Stimulated activated CD4-positive, alpha-beta T cell treated with anti-CD3 and anti-CD28 coated beads, Interleukin-1b, Interleukin-23, amount 100 ng/mL, for 1 hour (primary cell): ENCODE measurements at places on chromosomes 1 and 21.

- no peak for DNase-seq
These were observed 35.2 kb downstream of the HIVEP3 start for GRCh38 chr1:41883507-41883906.

DNA sequence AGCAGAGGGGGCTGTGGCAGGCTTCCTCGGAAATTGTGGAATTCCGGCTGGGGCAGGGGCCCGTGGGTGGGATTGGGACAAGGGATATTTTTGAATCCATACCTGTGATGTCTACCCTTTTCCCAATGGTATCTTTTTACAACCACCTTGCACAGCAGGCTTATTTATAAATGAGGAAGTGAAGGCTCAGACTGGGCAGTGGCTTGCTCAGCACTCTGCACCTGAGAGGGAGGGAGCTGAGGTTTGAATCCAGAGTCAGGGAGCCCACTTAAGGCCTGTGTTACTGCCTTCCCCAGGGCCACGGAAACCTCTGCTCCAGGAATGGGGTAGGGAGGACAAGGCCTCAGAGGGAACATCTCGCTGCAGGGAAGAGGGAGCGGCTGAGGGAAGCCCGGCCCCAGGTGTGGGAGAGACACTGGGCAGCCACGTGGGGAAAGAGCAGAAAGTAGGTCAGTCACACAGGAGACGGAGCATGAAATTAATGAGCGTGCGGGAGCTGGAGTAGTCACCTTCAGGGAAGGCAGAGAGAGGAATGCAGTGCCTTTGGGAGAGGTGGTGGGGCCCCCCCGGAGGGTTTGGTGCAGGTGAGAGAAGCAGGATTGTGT, 35.4 kb upstream of the SCMH1 start:
- DNase-seq, result no peak

- no peak for DNase-seq
These were observed 126.7 kb downstream of the CDC42BPA start for GRCh38 chr1:227191607-227192006.

DNA sequence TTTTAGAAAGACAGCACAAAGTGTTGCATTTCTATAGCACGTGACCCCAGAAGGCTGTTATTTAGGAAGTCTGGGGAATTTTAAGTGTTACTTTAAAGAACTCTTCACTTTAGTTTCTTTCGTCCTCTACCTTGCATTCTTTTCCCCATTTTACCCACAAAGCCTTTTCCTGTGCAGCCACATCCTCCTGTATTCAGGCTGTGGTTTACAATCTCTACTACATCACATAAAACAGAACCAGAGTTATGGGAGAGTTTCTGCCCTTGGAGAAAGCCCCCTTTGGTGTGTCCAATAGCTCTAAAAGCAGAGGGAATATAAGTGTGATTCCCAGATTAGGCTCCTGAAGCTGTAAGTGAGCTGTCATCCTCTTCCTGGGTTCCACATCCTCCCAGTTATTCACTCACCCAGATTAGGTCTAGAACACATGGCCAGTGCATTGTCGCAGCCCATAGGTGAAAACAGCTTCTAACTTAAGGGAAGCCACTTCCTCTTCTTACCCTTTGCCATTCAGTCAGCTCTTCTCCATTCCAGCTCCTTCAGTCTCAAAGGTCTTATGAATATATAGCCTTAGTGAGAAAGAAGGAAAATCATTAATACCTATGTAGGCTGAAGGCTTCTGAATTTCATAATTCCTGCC, 171.1 kb downstream of the PIGK start:
- no peak for DNase-seq

DNA sequence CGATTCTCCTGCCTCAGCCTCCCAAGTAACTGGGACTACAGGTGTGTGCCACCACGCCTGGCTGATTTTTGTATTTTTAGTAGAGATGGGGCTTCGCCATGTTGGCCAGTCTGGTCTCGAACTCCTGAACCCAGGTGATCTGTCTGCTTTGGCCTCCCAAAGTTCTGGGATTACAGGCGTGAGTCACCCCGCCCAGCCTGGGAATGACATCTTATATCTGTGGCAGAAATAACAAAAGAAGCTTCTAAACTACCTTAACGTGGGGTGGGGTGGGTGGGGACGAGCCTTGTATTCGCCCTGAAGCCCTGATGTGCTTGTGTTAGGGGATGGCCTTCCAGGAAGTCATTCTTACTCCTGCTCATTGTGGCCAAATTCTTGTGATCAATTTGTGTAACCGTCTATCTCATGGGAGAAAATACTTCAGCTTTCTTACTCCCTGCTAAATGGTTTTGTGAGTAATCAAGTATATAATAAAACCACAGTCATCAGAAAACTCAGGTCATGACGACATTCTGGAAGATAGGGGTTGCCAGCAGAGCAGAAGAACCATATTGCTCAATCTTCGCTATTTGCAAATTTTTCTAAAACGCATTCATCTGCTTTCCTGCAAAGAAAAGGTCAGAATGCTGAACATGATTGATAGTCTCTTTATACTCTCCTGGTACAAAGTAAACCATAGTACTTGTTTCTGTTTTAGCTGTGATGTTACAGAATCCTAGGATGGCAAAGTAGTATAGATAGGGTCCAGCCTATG, 63.2 kb downstream of the DIRAS3 start:
- DNase-seq, result no peak

GRCh38 chr1:221743416-221744208, 1.7 kb upstream of the DUSP10 start:
- no peak for DNase-seq

GRCh38 chr1:23020706-23021405, 1.6 kb downstream of the KDM1A start:
- no peak for DNase-seq

DNA sequence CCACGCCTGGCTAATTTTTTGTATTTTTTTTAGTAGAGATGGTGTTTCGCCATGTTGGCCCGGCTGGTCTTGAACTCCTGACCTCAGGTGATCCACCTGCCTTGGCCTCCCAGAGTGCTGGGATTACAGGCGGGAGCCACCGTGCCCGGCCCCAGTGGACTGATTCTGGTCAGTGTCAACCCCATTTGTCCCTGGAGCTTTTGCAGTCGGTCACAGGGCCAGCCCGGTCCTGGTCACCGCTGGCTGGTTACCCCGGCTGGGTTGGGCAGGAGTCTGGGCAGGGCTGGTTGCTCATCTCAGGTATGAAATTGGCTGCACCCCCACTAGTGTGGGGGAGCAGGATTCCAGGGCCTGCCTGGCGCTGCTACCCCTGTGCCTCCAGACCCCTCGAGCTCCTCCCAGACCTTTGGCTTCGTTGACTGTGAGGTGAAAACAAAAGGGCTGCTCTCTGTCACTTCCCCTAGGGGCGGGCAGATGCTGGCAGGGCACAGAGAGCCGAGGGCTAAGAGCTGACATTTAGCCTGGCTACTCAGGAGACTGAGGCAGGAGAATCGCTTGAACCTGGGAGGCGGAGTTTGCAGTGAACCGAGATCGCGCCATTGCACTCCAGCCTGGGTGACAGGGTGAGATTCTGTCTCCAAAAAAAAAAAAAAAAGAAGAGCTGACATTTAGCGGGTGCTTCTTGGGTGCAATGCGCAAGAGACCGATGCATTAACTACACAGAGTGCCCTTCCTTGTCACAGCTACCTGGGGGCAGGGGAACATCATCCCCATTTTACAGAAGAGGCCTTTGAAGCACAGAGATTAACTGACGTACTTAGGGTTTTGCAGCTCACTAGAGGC, 10.6 kb downstream of the TNFRSF1B start:
- no peak for DNase-seq

GRCh38 chr1:8939000-8939265, 6.7 kb upstream of the CA6 start:
- DNase-seq, result no peak

- DNase-seq, result no peak
These were observed 36.8 kb downstream of the HLCS start for GRCh38 chr21:36929622-36930021.

DNA sequence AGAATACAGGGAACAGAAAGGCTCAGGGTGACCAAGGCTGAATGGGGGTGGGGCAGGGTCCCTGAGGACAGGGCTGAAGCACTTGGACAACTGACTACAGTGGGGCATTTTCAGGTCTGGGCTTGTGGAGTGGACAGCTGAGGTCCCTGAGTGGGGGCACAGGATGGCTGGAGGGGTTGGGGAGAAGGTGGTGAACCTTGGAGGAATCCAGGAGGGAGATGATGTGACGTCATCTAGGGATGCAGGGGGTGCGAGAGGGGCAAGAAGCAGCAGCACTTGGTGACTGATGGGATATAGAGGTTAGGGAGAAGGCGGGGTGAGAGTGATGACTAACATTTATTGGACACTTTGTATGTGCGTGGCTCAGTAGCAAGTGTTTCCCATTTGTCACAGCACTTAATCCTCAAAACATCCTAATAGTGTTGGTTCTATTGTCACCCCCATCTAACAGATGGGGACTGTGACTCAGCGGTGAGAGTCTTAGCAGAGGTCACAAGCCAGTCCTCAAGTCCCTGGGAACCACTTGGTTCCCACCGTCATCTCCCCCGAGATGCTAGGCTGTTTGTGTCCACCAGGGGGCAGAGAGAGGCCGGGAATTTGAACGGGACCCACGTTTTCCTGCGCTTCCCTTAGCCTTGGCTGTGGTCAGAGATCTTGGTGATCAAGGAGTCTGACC, 27.9 kb upstream of the BMP8B start:
- no peak for DNase-seq

DNA sequence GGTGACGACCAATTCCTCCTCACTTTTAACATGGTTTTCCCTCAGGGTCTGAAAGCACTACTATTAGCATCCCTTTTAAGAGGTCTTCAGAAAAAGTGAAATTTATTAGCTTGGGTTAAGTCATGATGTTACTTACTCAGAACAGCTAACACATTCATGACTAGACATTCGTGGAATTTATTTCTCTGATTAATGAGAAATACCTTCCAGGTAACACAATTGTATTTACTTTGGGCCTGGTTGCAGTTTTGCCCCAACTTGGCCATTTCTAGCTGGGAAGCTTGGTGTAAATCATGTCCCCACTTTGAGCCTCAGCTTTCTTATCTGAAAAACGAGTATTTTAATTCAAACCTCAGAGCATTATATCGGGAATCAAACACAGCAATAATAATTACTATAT, 119.2 kb upstream of the SPATA6 start:
- DNase-seq, result no peak

GRCh38 chr1:170927955-170928840, 7.1 kb upstream of the MROH9 start:
- DNase-seq, result no peak

DNA sequence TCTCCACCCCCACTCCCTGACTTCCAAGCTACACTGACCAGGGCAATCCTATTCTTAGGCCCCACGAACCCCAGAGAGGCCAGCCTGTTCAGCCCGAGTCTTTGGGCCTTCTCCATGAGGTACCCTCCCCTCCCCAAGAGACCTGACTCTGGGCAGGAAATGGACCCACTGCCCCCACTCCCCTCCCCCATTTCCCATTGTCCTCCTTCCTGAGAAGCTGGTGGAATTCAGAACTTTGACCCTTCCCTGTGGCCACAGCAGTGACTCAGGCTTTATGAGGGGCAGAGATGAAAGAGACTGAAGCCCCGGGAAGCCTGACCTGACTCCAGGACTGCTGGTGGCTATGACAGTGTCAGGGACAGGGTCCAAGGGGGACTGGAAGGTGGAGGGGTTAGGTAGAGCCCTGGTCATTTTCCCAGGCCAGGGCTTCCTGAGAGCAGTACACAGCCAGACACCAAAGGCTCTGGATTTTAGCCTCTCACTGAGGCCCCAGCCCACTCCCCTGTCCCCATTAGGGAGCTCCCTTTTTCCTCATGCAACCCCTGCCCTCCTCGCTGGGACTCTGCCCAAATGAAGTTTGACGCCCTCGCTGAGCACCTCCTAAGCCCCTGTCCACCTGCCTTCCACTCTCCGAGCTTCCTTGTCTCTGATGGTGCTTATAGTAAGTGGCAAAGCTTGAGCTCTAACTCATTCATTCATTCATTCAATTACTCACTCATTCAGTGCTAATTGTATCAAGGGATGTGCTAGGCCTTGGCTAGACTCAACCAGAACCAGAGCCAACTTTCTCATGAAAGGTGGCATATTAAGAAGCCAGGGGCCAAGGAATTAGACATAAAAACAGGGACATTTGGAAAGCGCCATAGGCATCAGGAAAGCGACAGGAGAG, 3.0 kb downstream of the CRYBG2 start:
- DNase-seq, result no peak

DNA sequence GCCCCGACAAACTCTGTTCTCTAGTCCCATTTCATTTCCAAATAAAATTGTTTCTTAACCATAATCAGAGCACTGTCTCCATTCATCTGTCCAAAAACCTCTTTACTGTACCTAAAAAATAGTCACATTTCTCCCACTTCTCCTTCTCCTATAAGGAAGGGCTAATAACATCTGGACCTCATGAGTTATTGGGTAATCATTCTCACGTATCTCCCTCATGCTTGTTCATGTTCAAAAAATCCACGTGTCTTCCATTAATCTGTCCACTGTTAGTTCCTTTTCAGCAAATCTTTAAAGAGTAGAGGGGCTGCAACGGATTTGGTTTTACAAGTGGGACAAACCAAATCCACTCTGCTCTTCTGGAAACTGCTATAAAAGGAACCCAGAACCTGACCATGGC, 1418.8 kb downstream of the MRPL39 start:
- DNase-seq, result no peak

GRCh38 chr1:159943278-159943640, 2.2 kb downstream of the IGSF9 start:
- DNase-seq, result no peak

DNA sequence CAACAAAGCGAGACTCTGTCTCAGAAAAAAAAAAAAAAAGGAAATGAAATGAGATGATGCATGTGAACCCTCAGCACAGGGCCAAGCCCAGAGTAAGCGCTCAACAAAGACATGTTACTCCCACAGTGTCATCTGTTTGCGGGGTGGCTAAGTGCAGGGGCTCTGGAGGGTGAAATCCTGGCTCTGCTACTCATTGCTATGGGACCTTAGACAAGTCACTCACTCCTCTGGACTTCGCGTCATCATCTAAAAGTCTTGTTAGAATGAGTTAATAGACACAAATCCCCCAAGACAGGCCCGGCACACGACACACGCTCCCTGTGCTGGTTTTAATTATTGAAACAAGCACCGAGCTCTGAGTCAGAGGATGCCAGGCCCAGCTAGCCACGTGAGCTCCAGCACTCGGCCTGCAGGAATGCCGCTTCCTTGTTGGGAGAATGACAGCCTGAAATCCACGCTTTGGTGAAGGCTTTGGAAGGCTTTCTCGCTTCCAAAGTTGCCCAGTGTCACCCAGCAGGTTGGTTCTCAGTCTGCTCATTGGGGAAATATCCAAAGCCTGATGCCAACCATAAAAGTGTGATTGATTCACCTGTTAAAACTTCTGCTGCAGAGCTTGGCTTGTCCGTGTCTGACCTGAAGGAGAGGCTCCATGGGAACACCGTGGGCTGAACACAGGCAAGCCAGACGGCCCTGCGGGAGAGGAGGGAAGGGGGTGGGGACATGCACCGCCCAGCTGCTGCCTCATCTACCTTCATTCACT, 36.7 kb upstream of the TARDBP start:
- DNase-seq, result no peak

- DNase-seq, result no peak
These were observed 121.8 kb downstream of the PLA2G4A start for GRCh38 chr1:186950547-186950946.

GRCh38 chr1:234616644-234617043, 6.7 kb upstream of the IRF2BP2 start:
- no peak for DNase-seq

DNA sequence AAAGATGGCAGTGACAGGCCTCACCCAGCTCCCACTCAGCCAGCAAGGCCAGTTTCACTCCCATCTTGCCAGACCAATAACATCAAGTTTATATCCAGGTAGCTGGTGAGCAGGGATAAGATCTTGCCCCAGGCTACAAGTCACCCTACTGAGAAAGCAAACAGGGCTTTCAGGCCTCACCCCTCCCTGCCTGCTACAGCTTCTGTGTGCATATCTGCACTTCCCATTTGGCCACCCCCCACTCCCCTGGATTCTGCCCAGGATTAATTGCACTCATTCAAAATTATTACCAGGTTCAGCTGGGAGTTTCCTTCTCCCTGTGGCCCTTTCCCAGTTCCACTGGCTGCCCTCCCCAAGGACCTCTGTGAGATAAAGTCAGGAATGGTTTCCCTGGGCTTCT, 352.1 kb downstream of the TBX15 start:
- DNase-seq, result no peak
